ENCODE measurements at places on chromosomes 5 and 9.

DNA sequence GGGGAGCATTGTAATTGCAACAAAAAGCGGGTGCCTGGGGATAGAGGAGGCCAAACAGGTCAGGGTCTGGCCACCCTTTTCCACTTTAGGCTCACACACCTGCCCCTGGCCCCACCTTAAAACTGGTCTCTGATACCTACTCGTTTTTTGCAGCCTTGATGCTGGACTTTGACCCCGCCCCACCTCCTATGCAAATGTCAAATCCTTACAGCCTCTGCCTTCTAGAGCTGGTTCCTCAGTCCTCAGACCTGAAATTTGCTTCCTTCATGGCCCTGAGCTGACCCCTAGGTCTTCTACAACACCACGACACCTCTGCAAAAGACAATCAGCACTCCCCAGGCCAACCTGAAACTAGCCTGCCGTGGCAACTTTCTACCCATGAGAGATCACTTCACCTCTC, 37.7 kb downstream of the SMIM23 start:
- no peak overlapping the region for H3K27ac ChIP-seq
- H3K27me3 ChIP-seq: no peaks in the 10 kb centered on the region
- H3K4me3 ChIP-seq: no peak overlapping the region

DNA sequence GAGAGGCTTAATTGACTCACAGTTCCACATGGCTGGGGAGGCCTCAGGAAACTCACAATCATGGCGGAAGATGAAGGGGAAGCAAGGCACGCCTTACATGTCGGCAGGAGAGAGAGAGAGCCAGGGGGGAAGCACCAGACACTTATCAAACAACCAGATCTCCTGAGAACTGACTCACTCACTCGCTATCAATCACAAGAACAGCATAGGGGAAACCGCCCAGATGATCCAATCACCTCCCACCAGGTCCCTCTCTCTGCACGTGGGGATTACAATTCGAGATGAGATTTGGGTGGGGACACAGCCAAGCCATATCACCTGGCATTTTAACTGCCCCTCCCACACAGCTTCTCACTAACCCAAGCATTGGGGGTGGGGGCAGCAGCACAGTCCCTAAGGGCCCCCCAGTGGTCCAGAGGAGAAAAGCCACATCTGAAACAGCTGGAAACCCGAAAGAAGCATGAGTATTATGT, 76.1 kb upstream of the ASS1 start:
- no peak for DNase-seq
- no peaks in the 10 kb centered on the region for H3K36me3 ChIP-seq
- no peak overlapping the region for H3K4me3 ChIP-seq
- H3K27ac ChIP-seq: no peak overlapping the region

DNA sequence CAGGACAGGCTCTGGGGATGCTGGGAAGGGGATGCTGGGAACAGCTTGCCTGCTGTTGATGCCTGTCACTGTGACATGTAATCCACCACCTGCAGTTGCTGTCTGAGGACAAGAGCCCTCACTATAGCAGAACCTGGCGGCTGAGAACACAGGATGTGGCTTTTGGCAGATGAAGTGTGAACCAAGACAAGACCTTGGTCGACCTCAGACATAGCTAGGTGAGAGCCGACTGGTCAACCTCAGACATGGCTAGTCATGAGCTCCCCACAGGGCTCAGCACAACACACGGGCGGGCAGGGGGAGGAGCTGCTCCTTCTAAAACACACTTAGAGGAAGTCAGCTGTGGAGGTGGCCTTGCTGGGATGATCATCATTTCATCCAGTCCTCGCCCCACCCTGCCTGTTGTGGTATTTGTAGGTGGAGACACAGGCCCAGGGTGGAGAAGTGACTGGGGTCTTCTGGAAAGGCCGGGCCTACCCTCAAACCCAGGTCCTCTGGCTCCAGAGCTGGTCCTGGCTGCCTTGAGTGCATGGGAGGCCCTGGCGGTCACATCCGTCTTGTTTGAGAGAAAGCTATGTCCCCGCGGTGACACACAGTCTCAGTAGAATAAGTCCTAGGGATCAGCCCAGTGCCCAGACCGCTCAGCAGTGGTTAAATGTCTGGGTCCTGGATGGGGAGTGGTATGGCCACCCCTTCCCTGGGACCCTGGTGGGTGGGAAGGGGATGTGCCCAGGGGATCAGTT, 6.1 kb downstream of the SUSD3 start:
- H3K27ac ChIP-seq: peak overlapping the region; percentile 96
- H3K27me3 ChIP-seq: no peaks in the 10 kb centered on the region
- H3K4me3 ChIP-seq: peak overlapping the region; percentile 86
- H3K36me3 ChIP-seq: peaks cover 48% of the 10 kb centered on the region
- H3K4me1 ChIP-seq: peaks cover 76% of the 10 kb centered on the region
- peak; percentile 97 for DNase-seq

GRCh38 chr9:127755061-127756060, 20.3 kb upstream of the TOR2A start:
- H3K27me3 ChIP-seq: no peaks in the 10 kb centered on the region
- peaks cover 26% of the 10 kb centered on the region for H3K36me3 ChIP-seq
- peaks cover 7% of the 10 kb centered on the region for H3K4me1 ChIP-seq

DNA sequence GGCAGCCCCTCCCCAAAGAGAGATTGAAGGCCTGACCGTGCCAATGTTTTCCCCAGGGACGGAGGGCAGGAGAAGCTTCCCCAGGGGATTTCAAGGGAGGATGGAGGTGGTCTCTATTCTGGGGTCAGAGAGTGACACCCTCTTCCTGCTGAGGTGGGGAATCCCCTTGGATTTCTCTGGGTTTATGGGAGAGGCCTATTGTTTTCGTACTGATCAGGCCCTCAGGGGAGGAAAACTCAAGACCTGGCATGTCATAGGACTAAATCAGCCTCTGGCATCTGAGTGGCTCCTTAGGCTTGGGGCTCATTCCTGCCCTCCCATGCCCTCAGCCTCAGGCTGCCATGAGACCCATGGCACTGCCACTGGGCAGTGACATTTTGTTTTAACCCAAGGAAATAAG, 44.6 kb downstream of the IRF1 start:
- H3K27ac ChIP-seq: no peak overlapping the region
- no peak for DNase-seq
- peaks cover 38% of the 10 kb centered on the region for H3K36me3 ChIP-seq
- peaks cover 58% of the 10 kb centered on the region for H3K4me1 ChIP-seq
- H3K27me3 ChIP-seq: no peaks in the 10 kb centered on the region
- H3K4me3 ChIP-seq: no peak overlapping the region

- H3K4me1 ChIP-seq: no peaks in the 10 kb centered on the region
- H3K27me3 ChIP-seq: no peaks in the 10 kb centered on the region
- no peak overlapping the region for H3K4me3 ChIP-seq
- no peak for DNase-seq
- no peaks in the 10 kb centered on the region for H3K36me3 ChIP-seq
- H3K27ac ChIP-seq: no peak overlapping the region
Observed at GRCh38 chr5:164532235-164532900, 1026.9 kb downstream of the MAT2B start.

- peaks cover 54% of the 10 kb centered on the region for H3K4me1 ChIP-seq
- H3K27ac ChIP-seq: peak overlapping the region; percentile 99
- peaks cover 17% of the 10 kb centered on the region for H3K36me3 ChIP-seq
Observed at GRCh38 chr5:139392324-139392677, 2.6 kb upstream of the MZB1 start.

All from activated CD4-positive, alpha-beta T cell treated with anti-CD3 and anti-CD28 coated beads, Interleukin-2, amount 10 ng/mL, durations not matched to agents 24 days and 14 days (primary cell).